Cardiac muscle cell (in vitro differentiated cells and primary cell): ENCODE measurements at places on chromosomes 5 and 9. TPM values are rescaled to one million over a fixed set of nuclear protein-coding genes. Genes with fewer than 3 reads are reported as not detected.

DNAJC25 gene
- total RNA-seq = 6.9 and 7.1 TPM in 2 replicates

ENTREP1 gene
- total RNA-seq = 110 and 176 TPM in 2 replicates

ANKRD55 gene
- not detected in 2 replicates for total RNA-seq

FOCAD gene
- 52.0 and 57.0 TPM in 2 replicates for total RNA-seq

ORM2 gene
- not detected in 2 replicates for total RNA-seq

PTCD2 gene
- total RNA-seq = 6.3 and 6.9 TPM in 2 replicates

MUSK gene
- not detected in 2 replicates for total RNA-seq

EIF4E1B gene
- not detected in 2 replicates for total RNA-seq

CXCL14 gene
- total RNA-seq = 0.11 and 1.2 TPM in 2 replicates

TMEFF1 gene
- 23.9 and 34.2 TPM in 2 replicates for total RNA-seq

MAP3K1 gene
- total RNA-seq = 18.4 and 24.0 TPM in 2 replicates

C5orf52 gene
- total RNA-seq = not detected in 2 replicates

MYORG gene
- total RNA-seq = 0.92 and 2.0 TPM in 2 replicates

GPRIN1 gene
- 0.27 and 0.63 TPM in 2 replicates for total RNA-seq

ANKRD18A gene
- total RNA-seq = 0.88 and 3.7 TPM in 2 replicates

MARVELD2 gene
- total RNA-seq = 3.7 and 4.9 TPM in 2 replicates

WNT8A gene
- not detected in 2 replicates for total RNA-seq

SHOC1 gene
- not detected in 2 replicates for total RNA-seq

GRXCR2 gene
- total RNA-seq = not detected in 2 replicates
